ENCODE measurements at places on chromosomes 13 and 19. TPM values are rescaled to one million over a fixed set of nuclear protein-coding genes. Genes with fewer than 3 reads are reported as not detected.

DNA sequence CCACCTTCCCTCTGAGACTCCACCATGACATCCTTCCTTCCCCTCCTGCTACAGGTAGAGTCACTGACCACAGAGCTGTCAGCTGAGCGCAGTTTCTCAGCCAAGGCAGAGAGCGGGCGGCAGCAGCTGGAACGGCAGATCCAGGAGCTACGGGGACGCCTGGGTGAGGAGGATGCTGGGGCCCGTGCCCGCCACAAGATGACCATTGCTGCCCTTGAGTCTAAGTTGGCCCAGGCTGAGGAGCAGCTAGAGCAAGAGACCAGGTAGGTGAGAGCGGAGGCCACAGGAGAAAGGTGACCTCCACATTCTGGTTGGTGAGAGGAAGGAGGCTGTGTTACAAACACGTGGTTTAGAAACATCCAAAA is 27.6 kb downstream of the KCNC3 start:
- DNase-seq = no peak

CD33 gene
- total RNA-seq = 17.8 TPM

- no peak for DNase-seq
Measured at GRCh38 chr13:79405501-79405830, 589 bp downstream of the RBM26 start.

DNA sequence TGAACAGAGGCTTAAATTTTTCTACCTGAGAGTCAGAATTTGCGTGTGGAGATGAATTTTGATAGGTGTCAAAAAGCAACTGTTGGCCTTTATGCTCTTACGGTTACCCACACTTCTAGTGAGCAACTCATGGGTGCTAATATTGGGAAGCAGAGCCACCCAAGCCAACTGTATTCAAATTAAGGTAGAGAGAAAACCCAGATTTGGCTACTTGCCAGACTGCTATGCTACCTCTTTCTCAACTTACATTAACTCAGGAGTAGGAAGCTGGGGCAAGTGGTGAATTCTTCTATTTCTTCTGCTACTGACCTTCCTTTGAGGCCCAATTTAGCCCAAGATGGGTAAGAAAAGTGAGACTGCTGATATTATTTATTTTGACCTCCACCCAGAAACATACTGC is 83.9 kb downstream of the OLFM4 start:
- no peak for DNase-seq

GRCh38 chr19:51830274-51830673 is 35.3 kb downstream of the FPR3 start:
- no peak for DNase-seq

DNA sequence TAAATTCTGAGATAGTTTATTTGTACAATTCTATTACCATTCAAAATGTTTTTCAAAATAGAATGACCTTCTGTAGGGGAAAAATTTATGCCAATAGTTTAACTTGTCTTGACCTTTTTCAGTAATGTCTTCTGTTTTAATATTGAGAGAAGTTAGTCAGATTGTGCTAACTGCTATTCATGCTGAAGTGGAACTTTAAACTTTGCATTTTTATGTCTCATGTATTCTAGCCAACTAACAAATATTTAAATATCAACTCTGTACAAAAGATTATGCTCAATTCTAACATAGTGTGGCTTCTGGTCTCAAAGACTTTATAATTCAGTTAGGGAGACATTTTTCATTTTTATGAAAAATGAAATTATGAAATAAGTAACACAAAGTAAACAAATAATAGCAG is 94.2 kb downstream of the WDFY2 start:
- no peak for DNase-seq

Data from omental fat pad (tissue), 4 donors.